Stimulated activated CD4-positive, alpha-beta T cell treated with anti-CD3 and anti-CD28 coated beads, Interleukin-2, amount 100 ng/mL, for 24 hours (primary cell): ENCODE measurements at places on chromosomes 4 and X.

- no peak for DNase-seq
Observed at GRCh38 chr4:139469216-139469615, 15.3 kb downstream of the RAB33B start.

GRCh38 chr4:67055319-67055718 lies 490.0 kb downstream of the CENPC start:
- DNase-seq: no peak

DNA sequence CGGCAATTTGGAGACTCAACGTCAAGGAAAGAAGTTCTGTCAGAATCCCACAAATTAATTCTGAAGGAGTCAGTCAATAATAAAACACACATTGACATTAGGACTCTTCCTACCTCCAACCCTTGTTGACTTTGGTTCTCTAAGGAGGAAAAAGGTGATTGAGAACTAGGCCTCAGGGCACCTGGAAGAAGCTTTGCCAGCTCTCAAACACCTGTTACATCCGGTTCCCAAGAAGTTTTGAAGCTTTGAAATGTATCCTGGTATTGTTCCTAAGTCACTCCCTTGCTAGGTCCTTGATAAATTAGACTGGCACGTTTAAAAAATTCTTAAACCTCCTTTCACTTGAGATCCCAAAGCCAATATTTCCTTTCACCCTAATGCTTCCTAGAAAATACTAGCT lies 1.7 kb upstream of the CCDC160 start:
- no peak for DNase-seq

DNA sequence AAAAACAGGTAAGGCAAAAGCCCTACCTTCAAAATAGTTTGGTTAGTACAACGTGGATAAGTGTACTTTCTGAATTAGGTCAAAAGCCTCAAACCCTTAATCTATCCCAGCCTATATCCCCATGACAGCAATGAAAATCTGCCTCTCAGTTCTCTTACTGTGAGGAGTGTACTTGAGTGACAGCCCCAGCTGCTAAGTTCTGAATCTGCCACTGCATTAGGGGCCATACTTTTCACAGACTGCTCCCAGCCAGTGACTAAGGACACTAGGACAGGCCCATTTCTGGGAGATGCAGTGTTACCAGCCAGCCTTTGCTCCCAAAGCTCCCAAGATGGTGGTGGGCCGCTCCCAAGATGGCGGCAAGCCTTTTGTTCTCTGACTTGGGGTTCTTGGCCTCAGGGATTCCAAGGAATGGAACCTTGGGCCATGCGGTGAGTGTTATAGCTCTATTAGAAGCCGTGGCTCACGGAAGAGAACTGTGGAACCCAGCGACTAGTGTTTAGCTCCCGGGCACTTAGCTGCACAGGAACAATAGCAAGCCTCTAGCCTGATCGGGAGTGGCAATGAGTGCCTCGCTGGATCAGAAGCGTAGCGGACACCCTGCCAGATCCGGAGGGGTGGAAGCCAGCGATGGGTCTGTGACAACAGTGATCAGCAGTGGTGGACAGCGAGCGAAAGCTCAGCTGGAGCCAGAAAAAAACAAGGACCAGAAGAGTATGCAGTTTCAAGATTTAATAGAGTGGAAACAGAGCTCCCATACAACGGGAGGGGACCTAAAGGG lies 175.6 kb upstream of the NRK start:
- no peak for DNase-seq

DNA sequence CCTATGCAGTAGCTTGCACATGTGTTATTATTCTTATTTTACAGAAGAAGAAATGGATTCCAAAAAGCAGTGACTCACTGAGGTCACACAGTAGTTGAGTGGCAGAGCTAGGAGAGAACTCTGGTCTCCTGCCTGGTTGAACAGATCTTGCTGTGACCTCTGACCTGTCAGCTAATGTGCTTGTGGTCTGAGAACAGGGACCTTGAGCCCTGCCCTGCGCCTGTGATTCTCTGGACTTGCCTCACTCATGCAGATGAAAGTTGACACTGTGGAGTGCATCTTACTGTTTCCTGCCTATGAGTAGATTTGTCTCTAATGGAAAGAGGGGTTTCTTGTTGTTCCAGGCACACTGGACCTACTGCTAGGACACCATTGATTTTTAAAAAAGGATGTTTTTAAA lies 32.3 kb downstream of the ETNPPL start:
- no peak for DNase-seq

- no peak for DNase-seq
Observed at GRCh38 chr4:159828687-159829086, 725.8 kb downstream of the RAPGEF2 start.

DNA sequence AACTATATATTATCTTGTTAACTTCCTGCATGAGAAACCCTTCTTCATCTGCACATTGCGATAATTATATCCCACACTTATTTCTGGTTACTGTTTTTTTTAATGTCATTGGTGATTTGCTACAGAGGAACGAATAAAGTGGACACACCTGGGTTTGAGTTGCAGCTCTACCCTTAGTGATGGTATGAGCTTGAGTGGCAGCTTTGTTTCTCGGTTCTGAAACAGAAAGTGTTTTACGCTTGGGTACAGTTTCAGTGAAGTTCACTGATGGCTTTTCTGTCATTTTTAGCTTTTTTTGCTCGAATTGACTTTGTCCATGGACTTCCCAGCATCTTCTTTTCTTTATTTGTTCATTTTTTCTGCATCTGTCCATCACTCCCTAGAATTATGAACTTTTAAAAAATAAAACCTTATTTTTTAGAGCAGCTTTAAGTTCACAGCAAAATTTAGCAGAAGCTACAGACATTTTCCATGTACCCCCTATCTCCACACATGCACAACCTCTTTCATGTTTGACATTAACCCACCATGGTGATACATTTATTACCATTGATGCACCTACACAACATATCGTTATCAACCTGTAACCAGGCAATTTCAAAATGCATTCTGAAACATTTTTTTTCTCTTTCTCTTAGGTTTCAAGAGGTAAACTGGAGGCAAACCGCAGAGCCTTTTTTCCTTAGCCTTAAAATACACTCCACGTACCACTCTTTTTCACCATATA lies 1041.6 kb upstream of the PRKX start:
- no peak for DNase-seq

- no peak for DNase-seq
Observed at GRCh38 chr4:25844961-25845712, 17.7 kb downstream of the SEL1L3 start.

- DNase-seq: no peak
Observed at GRCh38 chr4:153181700-153182099, 22.5 kb upstream of the TRIM2 start.

DNA sequence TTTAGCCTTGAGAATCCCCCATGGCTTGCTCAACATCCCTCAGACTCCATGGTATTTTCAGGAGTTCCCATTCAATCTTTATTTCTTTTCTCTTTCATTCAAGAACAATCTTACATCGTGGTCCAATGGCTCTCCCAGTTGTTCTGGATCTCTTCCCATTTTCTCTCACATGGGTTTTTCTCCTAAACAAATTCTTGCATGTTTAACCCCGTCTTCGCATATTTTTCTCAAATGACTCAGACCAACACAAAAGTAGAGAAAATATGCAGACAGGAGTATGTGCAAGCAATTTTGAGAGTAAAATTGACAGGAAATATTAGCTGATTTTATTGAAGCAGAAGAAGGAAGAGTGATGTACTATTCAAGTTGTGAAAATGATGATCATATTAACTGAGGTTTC lies 396.4 kb upstream of the TRAM1L1 start:
- DNase-seq: no peak

GRCh38 chr4:45693746-45694145 lies 430.1 kb downstream of the GABRG1 start:
- no peak for DNase-seq

DNA sequence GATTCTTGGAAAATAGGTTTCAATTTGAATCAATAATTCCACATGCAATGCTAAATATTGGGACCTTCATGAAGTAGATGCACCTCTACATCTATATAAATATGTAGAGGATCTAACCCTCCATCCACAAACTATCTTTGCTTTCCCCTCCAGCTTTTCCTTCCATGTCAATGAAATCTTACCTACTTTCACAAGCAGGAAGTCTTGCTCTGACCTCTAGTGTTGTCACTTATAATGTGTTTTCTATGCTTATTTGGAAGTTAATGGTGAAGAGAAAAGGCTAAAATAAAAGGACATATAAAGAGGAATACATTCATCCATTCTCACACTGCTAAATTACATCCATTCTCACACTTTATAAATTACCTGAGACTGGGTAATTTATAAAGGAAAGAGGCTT lies 472.7 kb upstream of the DIAPH2 start:
- DNase-seq: no peak

- DNase-seq: no peak
Observed at GRCh38 chr4:24411806-24412205, 172.5 kb downstream of the DHX15 start.

- peak; percentile 45 for DNase-seq
Observed at GRCh38 chrX:79259073-79259689, 108.0 kb downstream of the ITM2A start.

DNA sequence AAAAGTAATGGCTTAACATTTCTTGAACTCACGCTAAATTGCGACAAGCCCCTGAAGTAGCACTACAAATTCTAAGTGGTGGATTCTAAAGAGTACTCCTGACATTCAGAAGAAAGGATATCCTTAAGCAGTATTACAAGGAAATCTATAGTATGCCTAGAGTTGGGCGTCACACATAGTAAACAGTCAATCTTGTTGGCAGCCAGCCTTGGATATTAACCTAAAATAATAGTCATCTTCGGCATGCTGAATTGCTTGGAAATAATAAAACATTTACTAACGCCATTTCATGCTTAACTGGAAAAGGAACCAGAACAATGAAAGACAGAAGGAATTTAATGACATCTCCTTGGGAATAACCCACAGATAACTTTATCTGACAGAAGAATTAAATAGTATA lies 18.6 kb downstream of the ATP8A1 start:
- no peak for DNase-seq

- no peak for DNase-seq
Observed at GRCh38 chr4:127179256-127180087, 453.3 kb upstream of the INTU start.

GRCh38 chrX:139820358-139820984 lies 112.4 kb downstream of the ATP11C start:
- DNase-seq: no peak

DNA sequence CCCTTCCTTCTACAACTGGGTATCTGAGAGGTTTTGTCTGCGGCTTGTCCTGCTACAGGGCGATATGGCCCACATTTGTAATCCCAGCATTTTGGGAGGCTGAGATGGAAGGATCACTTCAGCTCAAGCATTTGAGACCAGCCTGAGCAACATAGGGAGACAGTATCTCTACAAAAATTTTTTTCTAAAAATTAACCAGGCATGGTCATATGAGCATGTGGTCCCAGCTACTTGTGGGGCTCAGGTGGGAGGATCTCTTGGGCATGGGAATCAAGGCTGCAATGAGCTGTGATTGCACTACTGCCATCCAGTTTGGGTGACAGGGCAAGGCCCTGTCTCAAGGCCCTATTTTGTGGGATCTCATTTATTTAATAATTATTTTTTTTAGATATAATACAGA lies 420.6 kb upstream of the PABPC4L start:
- no peak for DNase-seq

- DNase-seq: no peak
Observed at GRCh38 chr4:151227172-151227571, 49.8 kb upstream of the PRSS48 start.

DNA sequence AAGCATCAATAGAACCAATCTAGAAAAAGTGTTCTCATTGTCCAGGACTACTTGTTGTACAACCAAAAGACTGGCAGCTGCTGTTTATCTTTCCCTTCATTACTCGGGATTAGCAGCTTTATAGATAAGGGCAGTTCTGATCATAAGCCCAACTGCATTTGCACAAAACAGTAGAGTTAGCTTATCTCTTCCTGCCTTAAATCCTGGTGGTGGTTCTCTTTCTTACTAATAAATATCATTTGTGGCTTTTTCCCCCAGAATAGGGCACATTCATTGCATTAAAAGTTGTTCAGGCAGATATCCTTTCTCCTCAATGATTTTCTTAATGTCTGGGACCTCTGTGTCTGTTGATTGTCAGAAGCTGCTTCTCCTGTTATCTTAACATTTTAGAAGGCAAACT lies 20.2 kb upstream of the RRAGB start:
- no peak for DNase-seq

DNA sequence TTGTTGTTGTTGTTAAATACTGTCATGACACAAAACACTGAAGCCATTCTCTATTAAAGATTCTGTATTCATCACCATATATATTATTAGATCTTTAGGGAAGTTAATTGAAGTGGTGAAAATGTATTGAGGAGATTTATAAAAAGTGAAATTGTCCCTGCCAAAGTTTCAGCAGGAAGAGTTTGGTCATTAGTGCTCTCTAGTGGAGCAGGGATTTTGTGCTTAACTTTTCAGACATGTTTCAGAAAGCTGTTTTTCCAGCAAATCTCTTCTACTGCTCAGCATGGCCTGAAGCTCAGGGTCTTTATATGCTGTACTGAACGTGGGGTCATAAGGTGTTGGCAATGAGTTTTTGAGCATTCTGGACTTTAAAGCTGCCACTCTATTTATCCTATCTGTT lies 36.7 kb upstream of the CXXC4 start:
- no peak for DNase-seq

DNA sequence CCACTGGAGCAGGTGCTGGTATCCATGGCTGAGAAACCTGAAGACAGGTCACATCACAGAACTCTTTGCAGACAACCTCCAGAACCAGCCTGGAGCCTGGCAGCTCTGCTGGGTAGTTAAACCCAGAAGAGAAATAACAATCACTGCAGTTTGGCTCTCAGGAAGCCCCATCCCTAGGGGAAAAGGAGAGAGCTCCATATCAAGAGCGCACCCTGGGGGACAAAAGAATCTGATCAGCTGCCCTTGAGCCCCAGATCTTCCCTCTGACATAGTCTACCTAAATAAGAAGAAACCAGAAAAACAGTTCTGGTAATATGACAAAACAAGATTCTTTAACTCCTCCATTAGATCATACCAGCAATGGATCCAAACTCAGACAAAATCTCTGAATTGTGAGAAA lies 823.2 kb upstream of the FRG1 start:
- DNase-seq: no peak

- DNase-seq: no peak
Observed at GRCh38 chr4:16125571-16126445, 42.0 kb upstream of the PROM1 start.

GRCh38 chrX:107677501-107677901 lies 49.2 kb downstream of the PRPS1 start:
- DNase-seq: no peak

DNA sequence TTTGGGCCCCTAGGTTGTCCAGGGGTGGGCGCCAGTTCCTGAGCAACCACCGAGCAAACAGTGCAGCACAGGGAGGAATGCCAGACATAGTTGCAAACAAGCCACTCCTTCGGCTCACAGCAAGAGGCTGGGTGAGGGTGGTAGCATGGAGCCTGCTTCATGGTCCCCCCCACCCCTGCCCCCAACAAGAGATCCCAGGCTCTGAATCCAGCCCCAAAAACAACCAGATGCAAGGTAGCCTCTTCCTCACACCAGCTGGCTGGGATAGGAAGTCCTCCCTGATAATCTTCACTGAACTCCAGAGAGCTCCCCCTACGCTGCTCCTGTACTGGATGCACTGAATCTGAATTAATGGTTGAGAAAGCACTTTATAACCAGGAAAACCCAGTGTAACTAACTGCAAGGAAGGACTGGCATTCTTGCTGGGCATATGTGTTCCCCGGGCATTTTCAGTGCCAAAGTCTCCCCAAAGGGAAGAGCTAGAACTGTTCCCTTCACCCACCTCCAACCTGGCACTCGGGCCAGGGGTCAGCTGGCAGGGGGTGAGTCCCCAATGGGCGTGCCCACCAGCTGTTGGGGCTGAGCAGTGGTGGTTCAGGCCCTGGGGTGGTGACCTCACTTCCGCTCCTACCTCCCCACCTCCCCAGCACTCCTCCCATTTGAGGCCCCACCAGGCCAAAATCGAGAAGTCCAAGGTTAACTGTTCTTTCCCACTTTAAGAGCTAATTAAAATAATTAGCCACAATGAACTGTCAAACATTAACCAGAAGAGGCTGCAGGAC lies 1.5 kb downstream of the ELF4 start:
- peak; percentile 53 for DNase-seq
